ENCODE measurements at places on chromosomes 1 and 21.

DNA sequence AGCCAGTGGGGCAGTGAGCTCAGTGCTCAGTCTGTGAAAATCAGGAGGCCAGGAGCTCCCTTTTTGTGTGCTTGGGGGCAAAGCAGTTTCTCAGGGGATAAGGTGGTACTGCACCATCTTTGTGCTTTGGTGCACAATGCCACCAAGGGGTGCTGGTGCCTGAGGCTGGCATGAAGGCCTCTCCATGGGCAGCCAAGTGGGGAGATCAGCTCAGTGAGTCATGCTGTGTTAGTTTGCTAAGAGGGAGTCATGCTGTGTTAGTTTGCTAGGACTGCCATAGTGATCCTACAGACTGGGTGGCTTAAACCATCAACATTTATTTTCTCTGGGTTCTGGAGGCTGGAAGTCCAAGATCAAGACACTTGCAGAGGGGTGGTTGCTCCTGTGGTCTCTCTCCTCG lies 428.1 kb downstream of the PRDM2 start:
- no peak for DNase-seq

GRCh38 chr1:16980473-16981268 lies at the start of gene MFAP2:
Gene MFAP2 (minus strand): TSS chr1:16980620. CDS start chr1:16978273, 2,347 bp downstream.
- DNase-seq, result no peak

GRCh38 chr1:89719502-89720306 lies 86.8 kb downstream of the LRRC8C start:
- DNase-seq, result no peak

DNA sequence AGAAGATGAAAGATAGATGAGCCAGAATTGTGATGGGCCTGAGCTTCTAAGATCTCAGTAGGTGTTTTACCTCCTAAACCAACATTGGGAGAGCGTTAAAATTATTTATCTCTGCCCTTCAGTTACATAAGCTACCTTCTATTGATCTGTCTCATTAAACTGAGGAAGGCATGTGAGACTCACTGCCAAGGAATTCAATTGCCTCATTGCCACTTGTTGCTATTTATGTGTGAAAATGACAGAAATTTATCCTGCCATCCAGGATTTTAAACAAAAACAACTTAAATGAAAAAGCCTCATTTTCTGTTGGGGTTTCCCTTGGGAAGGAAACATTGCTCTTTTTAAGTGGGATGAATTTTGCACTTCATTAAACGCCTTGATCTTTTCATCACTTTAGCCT lies 78.7 kb upstream of the RUNX1 start:
- no peak for DNase-seq

GRCh38 chr1:91732291-91733107 lies 153.5 kb downstream of the TGFBR3 start:
- no peak for DNase-seq

- no peak for DNase-seq
These were observed 20.6 kb downstream of the TRAF5 start for GRCh38 chr1:211347077-211347844.

- no peak for DNase-seq
These were observed 317.4 kb upstream of the RUNX1 start for GRCh38 chr21:35366394-35367080.

GRCh38 chr1:221462345-221462744 lies 279.5 kb downstream of the DUSP10 start:
- DNase-seq, result no peak

GRCh38 chr1:148166558-148167492 lies 14.7 kb upstream of the NBPF11 start:
- no peak for DNase-seq

DNA sequence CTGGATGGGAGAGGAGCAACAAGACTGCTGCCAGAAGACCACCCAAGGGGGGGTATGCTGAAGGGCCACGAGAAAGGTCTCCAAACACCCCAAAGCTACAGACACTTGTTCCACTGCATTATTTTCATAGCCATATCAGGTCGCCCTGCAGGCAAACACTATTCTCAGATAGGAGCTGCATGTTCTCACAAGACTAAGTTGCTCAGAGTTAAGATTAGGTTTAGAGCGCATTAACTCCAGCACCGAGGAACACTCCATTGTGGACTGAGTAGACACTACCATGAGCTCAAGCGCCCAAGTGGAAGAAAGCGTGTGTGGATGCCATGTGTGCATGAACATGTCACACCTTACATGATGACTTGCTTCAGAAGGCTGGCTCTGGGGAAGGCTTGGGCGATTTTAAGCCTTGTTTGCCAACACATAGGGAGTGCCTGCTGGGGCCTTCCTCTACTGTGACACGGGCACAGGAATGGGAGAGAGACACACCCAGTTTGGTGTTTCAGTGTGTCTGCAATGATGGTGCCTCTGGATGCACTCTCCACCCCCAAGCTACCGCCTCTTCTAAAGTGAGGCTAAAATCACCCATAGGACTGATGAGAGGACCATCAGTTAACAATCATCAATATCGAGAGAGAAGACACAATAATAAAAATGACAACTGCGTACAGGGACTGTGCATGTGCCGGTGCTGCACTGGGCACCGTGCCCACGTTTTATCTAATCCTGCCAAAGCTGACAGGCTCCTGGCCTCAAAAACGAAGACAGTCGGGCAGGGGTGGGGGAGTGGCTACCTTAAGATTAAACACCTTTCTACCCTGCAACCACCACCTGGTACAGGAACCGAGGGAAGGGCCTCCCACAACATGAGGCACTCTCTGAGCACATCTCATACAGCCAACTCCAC lies 34.9 kb downstream of the SSBP3 start:
- DNase-seq, result no peak

DNA sequence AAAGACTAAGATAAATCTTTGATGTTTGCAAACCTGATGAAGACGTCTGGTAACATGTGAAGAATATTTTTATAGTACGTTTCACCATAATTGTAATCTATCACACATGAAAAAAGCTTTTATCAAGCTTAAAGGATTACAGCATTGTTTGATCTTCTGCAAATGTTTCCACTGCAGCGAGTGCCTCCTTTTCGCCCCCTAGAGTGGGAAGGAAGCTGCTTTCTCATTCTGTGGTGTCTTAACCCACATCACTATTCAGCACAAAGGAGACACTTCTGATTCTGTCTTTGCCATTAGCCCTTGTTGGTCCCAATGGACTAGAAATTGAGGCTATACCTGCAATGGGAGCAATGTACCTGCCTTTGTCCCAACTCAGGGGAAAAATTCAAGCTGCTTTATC lies 46.0 kb upstream of the IL12RB2 start:
- DNase-seq, result no peak

- DNase-seq, result no peak
These were observed 96.4 kb upstream of the RGS4 start for GRCh38 chr1:162972773-162973172.

- no peak for DNase-seq
These were observed 25.0 kb upstream of the SLC2A1 start for GRCh38 chr1:42983693-42984092.

GRCh38 chr1:29620631-29621030 lies 384.3 kb downstream of the PTPRU start:
- no peak for DNase-seq

GRCh38 chr1:166069390-166069789 lies 97.4 kb downstream of the FAM78B start:
- DNase-seq, result no peak

DNA sequence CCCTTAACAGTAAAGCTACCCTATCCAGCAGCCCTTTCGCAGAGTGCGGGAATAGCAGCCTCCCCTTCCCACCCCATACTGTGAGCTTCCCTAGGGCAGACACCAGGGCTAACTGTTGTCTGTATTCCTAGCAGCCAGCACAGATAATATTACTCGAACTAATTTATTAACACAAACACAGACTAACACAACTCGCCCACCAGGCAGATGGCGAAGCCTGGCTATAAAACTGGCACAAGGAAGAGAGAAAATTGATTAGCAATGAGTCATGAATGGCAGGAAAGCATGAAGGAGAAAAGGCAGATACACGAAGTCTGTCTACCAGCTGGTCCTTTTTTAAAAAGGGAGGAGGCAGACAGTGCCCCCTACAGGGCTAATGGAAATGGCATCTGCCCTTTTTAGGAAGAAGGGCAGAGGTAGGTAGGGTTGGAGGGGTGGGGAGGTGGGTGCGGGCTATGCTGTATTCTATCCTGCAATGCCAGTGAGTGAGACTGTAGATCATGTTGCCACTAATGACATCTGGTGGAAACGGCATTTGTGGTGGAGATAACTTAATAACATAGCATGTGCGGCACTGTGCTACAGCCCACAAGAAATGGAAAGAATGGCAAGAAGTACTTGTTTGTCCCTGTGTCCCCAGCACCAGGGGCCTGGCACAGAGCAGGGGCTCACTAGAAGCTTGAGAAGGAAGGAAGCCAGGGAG lies 30.6 kb upstream of the CTPS1 start:
- DNase-seq, result no peak

GRCh38 chr1:206117151-206117948 lies at the start of gene AVPR1B:
Gene AVPR1B (minus strand): TSS chr1:206117388. CDS start chr1:206116890, 498 bp downstream.
- DNase-seq, result no peak

- DNase-seq, result no peak
These were observed 56.5 kb downstream of the GATAD2B start for GRCh38 chr1:153866045-153866850.

GRCh38 chr1:198933515-198934222 lies 294.8 kb downstream of the PTPRC start:
- DNase-seq, result no peak

- DNase-seq, result no peak
These were observed 60.8 kb downstream of the FAM163A start for GRCh38 chr1:179803918-179804317.

DNA sequence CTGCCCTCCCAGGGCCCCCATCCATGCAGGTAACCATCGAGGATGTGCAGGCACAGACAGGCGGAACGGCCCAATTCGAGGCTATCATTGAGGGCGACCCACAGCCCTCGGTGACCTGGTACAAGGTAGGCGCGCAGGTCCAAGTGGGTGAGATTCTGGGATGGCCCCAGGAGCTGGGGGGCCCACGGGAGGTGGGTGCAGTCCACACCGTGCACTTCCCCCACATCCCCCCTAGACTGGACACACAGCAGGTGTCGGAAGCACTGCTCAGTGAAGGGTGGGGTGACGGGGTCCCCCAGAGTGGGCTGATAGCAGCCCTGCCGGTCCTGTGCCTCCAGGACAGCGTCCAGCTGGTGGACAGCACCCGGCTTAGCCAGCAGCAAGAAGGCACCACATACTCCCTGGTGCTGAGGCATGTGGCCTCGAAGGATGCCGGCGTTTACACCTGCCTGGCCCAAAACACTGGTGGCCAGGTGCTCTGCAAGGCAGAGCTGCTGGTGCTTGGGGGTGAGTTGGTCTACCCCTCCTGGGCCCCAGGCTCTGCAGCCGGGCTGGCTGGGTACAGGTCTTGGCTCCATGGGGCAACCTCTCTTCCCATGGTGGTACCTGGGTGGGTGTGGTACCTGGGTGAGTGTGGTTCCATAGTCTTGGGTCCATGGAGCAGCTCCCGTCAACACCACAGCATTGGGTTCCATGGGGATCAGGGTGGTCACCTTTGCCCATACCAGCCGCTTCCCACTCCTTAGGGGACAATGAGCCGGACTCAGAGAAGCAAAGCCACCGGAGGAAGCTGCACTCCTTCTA lies 40.4 kb downstream of the TRIM11 start:
- DNase-seq, result no peak

GRCh38 chr1:35270836-35271235 lies 2.3 kb downstream of the ZMYM4 start:
- no peak for DNase-seq

DNA sequence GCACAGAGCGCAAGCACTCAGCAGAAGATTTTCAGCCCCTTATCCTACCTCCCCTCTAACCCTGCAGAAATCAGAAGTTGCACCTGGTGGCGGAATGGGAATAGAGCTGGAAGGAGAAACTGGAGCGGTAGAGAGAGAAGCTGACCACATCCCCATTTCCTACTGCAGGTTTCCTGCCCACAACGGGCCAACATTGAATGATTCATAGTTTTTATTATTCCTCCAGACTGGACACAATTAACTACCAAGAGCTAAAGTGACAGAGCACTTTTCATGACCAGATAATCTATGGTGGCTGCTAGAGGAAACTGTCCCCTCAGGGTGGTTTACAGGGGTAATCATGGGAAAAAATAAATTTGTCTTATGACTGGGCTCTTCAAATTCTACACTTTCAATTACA lies 21.3 kb upstream of the LRRC8D start:
- DNase-seq, result no peak

- DNase-seq, result no peak
These were observed 138.9 kb upstream of the SPATA6 start for GRCh38 chr1:48610628-48611542.

- DNase-seq, result no peak
These were observed 131.6 kb downstream of the LHX8 start for GRCh38 chr1:75265792-75266191.

GRCh38 chr1:17199267-17200044 lies 5.5 kb upstream of the PADI1 start:
- DNase-seq, result no peak

GRCh38 chr1:240044620-240045019 lies 47.1 kb upstream of the FMN2 start:
- DNase-seq, result no peak

DNA sequence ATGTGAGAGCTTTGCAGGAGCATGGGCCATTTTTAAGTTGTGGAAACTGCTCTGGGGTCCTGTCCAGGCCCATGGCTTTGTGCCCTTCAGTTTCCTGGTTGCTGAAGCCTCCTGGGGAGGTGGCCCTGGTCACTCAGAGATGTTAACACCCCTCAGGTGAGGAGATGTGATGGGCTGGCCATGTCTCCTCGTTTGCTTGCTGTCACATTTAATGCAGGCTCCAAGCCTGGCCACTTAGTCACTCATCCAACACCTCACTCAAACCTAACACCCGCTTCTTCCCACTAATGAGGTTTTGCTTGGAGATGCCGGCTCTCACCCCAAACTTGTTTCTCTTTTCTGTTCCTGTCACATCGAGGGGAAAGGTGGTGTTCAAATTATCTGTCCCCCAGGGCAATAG lies 192.7 kb downstream of the PTPRU start:
- no peak for DNase-seq

DNA sequence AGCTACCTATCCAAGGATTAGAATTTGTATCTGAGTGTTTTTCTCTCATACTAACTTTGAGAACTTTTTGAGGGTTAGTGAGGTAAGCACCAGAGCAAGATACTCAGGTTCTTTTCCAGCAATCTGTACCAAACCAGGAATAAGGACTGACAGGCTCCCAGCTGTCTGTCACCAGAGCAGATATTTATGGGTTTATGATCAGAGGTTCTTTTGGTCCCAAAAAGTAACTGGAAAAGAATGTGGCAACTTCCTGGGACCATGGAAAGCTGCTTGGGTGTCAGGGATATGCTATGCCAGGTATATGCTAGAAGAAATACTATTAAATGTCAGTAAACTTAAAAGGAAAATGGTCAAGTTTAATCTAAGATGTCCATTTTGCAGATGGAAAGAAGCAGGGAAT lies 75.7 kb upstream of the ZNF326 start:
- DNase-seq, result no peak

All from D721Med (cell line).